ENCODE measurements at places on chromosomes 5 and 9.

DNA sequence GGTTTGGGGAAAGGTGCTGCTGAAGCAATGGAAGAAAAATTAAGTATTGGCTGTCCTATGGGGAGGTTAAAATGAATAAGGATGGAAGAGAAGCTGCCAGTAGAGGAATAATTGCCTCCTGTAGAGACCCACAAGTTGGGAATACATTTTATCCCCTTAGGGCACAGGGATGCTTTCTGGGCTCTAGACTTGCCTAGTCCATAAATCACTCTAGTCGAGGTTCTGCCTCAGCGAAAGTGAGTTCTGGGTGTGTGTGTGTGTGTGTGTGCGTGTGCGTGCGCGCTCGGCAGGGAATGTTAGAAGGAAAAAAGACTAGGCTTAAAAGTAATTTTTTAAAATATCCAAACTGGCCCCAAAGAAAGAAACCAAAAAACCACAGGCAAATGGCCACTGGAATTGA, 291.6 kb downstream of the DOCK8 start:
- DNase-seq: no peak

- DNase-seq: no peak
These were observed 583.4 kb downstream of the ACTL7B start for GRCh38 chr9:108272349-108272899.

- no peak for DNase-seq
These were observed 121.2 kb downstream of the PALM2AKAP2 start for GRCh38 chr9:109901201-109901600.

GRCh38 chr5:172597755-172598155, 43.3 kb upstream of the NEURL1B start:
- DNase-seq: no peak

GRCh38 chr9:63859475-63860215, 1425.4 kb downstream of the FOXD4L5 start:
- DNase-seq: no peak

- no peak for DNase-seq
These were observed 20.5 kb upstream of the CSF1R start for GRCh38 chr5:150106674-150107426.

- DNase-seq: no peak
These were observed 173.1 kb downstream of the PLPPR1 start for GRCh38 chr9:101201630-101202029.

GRCh38 chr5:164335837-164336236, 830.4 kb downstream of the MAT2B start:
- DNase-seq: no peak

DNA sequence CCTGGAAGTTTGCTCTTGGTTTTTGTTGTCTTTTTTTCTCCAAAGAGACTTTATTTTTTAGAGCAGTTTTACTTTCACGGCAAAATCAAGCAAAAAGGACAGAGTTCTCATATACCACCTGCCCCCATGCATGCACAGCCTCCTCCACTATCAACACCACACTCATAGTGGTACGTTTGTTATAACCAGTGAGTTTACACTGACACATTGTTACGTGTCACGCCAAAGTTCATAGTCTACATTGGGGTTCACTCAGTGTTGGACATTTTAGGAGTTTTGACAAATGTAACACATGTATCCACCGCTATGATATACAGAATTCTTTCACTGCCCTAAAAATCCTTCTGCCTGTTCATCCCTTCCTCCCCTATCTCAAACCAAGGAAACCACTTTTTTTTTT, 7.5 kb upstream of the ICE1 start:
- no peak for DNase-seq

DNA sequence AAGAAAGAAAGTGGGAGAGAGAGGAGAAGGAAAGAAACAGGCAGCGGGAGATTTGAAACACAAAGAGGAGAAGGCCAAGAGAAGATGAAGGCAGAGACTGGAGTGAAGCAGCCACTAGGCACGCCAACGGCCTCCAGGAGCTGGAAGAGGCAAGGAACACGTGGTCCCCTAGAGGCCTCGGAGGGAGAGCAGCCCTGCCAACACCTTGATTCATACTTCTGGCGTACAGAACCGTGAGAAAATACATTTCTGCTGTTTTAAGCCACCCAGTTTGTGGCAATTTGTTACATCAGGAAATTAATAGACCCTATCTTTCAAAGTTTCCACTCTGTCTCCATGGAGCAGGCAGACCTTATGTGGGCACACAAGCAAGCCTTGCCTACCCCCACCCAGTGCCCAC, 133.4 kb downstream of the ACTL7B start:
- DNase-seq: no peak

- no peak for DNase-seq
These were observed 252.3 kb downstream of the PBX3 start for GRCh38 chr9:125999504-125999881.

DNA sequence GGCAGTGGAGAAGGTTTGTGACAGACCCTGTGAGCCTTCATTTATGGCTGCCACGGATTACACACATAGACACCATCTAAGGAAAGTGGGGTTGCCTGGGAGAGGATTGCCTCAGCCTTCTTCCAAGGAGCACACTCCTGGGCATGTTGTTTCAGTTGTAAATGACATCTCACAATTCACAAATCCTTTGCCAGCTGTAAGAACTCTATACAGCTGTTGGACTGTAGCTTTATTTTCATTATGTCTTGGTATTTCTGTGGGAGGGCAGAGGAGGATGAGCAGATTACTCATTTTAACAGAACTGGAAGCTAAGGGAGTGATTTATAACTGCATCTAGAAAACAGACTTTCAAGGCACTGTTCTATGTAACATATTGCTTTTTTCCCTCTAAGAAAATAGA, 25.6 kb downstream of the MELK start:
- no peak for DNase-seq

GRCh38 chr5:135578685-135579341, at the start of gene CXCL14:
CXCL14 (minus strand) TSS chr5:135578991; CDS start chr5:135578778, 213 bp downstream.
- DNase-seq: no peak

DNA sequence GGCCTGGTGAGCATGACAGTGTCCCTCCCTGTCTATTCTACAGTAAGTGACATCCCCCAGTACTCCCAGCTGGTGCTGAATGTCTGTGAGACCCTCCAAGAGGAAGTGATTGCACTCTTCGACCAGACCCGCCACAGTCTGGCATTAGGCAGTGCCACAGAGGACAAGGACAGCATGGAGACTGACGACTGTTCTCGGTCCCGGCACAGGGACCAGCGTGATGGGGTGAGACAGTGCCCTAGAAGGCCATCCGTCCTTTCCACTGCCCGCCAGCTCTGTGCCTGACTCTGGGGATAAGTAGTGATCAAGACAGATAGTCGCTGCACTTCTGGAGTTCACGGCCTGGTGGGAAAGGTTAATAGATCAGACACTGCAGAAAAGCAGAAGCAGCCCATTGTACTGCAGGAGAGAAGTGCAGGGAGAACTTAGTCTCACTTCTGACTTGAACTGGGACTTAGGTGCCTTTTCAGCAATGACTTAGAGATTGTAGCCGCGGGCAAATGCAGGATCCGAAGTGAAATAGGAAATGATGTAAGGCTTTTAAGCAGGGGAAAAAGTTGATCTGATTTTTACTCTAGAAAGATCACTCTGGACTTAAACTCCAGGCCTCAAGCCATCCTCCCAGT, 28.4 kb downstream of the SH3GLB2 start:
- DNase-seq: no peak

DNA sequence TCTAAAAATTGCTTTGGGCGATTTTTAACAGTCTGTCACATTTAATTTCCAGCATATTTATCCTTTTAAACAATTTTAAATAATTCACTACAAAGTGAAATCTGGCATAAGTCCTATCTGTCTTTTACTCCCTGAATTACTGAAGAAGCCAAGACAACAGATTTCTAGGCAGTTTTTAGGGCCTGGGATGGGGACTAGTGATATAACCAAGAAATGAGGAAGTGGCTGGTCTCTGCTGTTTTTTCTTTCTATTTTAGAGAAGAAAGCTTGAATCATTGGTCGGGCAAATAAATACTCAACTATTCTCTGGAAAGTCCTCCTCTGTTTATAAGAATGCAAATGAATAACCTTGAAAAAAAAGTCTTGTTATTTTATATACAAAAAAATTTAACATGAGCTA, 79.7 kb upstream of the SSBP2 start:
- no peak for DNase-seq

DNA sequence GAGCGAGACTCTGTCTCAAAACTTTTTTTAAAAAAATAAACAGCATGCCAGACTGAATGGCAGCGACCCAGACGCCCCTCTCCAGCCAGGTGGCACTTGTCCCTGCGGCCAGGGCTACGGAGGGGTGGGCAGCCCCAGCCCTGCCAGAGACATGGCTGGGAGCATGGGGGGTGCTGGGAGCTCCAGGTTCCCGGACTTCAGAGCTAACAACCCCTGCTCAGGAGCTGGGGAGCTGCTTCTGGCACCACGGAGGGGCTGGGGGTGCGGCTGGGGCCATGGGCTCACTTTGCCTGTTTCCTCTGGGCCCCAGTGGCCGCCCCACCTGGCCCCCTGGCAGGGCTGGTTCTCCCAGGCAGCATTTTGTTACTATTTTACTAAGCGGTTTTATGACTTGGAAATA, 49.9 kb downstream of the SLC12A7 start:
- DNase-seq: no peak

GRCh38 chr5:150948539-150948938, 43.8 kb upstream of the ZNF300 start:
- DNase-seq: no peak

- DNase-seq: no peak
These were observed 8.4 kb upstream of the JMY start for GRCh38 chr5:79227484-79228025.

DNA sequence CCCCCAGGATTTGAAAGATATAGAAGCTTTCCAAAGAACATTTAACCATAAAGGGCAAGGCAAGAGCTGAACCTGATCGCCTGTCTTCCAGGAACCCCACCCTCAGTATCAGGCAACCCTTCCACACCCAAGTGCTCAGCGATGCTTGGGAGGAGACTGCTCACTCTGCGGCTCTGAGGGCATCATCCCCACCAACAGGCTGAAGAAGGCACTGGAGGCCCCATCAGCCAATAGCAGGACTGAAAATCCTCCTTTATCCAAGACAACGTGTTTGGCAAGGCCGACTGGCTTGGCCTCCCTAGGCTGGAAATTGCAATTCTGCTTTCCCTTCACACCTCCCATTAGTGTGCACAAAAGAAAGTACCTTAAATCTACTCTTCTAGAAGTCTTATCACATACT, 1.4 kb upstream of the PPP2CA start:
- DNase-seq: no peak

- no peak for DNase-seq
These were observed 551.1 kb downstream of the PSAT1 start for GRCh38 chr9:78848061-78848460.

- DNase-seq: no peak
These were observed 97.1 kb upstream of the MVB12B start for GRCh38 chr9:126229501-126229900.
